ENCODE measurements at places on chromosomes 3 and 15. TPM values are rescaled to one million over a fixed set of nuclear protein-coding genes. Genes with fewer than 3 reads are reported as not detected.

TMEM212 gene
- 0.32 TPM for polyA plus RNA-seq

RBPMS2 gene
- 12.6 TPM for polyA plus RNA-seq

NR1I2 gene
- polyA plus RNA-seq = 0.78 TPM

GPR156 gene
- polyA plus RNA-seq = 3.4 TPM

KLHL40 gene
- not detected for polyA plus RNA-seq

- peak; percentile 66 for DNase-seq
These were observed at the start of gene CHRNB4 for GRCh38 chr15:78641102-78641748. Gene CHRNB4 (minus strand): TSS chr15:78641210. CDS start chr15:78641133, 77 bp downstream.

DNA sequence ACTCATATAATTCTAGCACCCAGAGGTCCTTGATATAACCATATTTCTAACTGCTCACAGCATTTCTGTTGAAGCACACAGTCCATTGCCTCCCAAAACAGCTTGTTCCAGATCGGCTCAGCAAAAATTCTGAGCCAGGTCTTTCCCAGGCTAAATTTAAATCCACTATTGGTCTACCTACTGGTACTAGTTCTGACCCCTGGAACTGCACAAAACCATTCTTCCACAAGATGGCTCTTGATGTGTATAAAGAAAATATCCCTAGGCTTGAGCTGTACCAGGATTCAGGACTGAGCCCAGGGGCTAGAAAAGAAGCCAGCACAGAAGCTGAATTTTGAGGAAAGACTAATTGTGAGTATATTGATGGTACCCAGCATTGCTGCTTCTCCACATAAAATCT lies 75.4 kb upstream of the ABHD17C start:
- DNase-seq = no peak

DNA sequence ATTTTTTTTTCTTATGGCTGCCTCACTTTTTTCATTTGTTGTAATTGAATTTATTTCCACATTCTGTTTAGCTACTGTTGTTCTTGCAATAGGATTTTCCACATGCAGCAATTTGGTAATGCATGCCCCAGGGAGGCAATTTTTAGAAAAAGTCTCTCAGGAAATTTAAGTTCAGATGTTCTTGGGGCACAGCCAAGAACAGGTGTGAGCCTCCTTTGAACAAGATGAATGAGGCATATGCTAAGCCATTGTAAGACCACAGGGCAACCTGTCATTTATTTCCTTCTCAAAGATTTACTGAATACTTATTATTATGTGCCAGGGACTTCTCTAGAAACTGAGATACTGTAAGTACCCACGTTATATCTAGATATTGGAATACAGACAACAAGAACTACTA lies 549.5 kb downstream of the DIPK2A start:
- DNase-seq = no peak

GRCh38 chr15:50235794-50236193 lies 29.7 kb downstream of the HDC start:
- DNase-seq = no peak

- DNase-seq = peak; percentile 36
These were observed 5.0 kb upstream of the AP3S2 start for GRCh38 chr15:89898614-89899294.

GRCh38 chr3:33758281-33758680 lies 40.1 kb upstream of the PDCD6IP start:
- no peak for DNase-seq

DNA sequence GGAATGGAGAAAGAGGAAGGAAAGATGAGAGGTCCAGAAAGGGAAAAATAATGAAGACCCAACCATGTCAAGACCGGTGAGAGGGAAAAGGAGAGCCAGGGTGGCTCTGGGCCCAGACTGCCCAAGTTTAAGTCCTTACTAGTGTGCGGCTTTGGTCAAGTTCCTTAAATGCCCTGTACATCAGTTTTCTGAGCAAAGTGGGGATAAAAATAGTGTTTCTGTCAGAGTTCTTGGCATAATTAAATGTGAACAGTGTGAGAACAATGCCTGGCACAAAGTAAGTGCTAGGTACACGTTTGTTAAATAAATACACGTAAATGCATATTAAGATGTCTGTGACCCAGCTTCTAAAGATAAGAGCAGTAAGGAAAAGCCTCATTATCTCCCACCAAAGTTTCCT lies 23.8 kb downstream of the WWTR1 start:
- no peak for DNase-seq

GRCh38 chr3:16514755-16515353 lies 1.4 kb upstream of the RFTN1 start:
- no peak for DNase-seq

Data from left kidney (tissue), 8 donors.